GM12864 (cell line): ENCODE measurements at places on chromosomes 3 and 15.
A peak's percentile ranks its signal among the peaks of the same experiment; 100 is the strongest.

- DNase-seq = no peak
These were observed 32.3 kb downstream of the NKIRAS1 start for GRCh38 chr3:23884481-23884880.

DNA sequence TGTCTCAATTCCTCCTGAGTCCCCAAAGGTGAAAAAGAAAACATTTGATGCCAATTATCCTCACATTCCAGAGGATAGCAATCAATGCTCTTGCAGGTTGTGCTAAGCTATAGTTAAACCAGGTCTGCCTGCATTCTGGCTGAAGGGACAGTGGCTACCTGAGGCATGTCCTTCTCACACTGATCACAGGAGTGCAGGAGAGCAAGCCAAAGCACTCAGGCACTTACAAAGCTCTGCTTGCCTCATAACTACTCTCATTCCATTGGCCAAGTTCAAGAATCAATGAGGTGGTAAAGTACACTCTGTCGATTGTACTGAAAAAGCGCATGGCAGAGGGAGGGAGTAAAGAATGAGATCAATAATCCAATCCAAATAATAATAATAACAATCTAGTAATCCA is 342.0 kb upstream of the PPP2R3A start:
- DNase-seq = no peak

DNA sequence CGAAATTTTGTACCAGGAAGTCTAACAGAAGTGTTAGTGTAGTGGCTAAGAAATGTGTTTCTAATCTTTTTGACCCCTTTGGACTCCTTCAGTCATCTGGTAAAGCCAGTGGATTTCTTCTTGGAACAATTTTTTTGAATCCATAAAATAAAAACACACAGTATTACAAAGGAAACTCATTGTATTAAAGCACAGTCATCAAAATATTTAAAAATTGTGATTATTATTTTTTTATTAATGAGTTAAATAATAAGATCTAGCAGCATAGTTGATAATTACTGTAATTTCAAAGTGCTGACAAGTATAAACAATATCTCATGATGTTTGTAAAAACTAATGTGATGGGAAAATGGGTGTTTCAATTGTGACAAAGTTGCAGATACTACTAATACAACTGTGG is 72.2 kb upstream of the LRRC3B start:
- no peak for DNase-seq

DNA sequence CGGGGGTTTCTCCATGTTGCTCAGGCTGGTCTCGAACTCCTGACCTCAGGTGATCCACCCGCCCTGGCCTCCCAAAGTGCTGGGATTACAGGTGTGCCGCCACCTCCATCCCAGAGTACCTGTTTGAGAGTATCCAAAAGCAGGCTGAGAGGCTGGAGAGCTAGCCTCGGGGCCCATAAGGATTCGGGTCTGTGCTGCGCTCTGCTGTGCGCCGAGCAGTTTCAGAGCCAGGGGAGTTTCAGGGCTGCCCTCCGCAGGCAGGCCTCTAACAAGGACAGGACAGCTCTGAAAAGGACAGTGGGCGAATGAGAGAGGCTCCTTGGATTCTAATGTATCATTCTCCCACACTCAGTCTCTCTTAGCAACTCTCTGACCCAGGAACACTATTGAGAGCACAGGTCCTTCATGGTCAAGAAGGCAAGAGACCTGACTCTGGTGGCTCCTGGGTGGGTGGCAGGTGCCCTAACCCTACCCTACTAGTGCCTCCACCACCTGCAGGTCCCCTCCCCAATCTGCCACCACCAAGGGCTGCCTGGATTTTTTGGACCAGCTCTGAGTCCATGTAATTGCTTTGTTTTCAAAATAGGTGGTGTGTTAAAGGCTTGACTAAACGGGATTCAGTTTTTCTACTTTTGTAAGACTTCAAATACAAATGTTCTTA is 27.8 kb downstream of the MAGEF1 start:
- no peak for DNase-seq

GRCh38 chr3:42572278-42572677 is 9.5 kb downstream of the SEC22C start:
- no peak for DNase-seq

GRCh38 chr15:62792986-62793751 is 249.4 kb upstream of the TPM1 start:
- DNase-seq = no peak

DNA sequence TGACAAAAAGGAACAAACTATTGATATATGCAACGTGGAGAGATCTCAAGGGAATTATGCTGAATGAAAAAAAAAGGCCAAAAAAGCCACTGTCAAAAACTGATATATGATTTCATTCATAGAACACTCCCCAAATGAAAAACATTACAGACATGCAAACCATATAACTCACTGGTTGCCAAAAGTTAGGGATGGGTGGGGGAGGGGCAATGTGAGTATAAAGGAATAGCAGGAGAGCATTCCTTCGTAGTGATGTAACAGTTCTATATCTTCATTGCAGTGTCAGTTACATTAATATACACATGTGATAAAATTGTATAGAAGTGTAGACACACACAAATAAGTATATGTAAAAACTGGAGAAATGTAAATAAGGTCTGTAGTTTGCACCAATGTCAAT is 12.2 kb downstream of the GBE1 start:
- DNase-seq = no peak

DNA sequence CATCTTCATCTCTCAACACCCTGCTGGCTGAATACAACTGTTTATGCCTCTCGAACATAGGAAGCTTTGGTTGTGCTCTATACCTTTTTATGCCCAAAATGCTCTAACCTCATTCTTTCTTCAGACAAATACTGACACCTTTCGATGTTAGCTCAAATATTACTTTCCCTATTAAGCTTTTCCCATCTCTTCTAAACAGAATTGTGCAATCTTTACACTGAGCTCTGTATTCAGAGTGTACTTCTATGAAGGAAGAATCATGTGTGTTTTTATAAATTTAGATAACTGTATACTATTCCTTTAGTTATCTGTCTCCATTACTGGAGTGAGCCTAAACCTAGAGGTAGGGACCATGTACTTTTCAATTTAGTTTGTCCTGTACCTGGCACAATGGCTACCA is 1.6 kb downstream of the EFHB start:
- DNase-seq = no peak

GRCh38 chr3:159941038-159942000 is 47.3 kb upstream of the IL12A start:
- no peak for DNase-seq

DNA sequence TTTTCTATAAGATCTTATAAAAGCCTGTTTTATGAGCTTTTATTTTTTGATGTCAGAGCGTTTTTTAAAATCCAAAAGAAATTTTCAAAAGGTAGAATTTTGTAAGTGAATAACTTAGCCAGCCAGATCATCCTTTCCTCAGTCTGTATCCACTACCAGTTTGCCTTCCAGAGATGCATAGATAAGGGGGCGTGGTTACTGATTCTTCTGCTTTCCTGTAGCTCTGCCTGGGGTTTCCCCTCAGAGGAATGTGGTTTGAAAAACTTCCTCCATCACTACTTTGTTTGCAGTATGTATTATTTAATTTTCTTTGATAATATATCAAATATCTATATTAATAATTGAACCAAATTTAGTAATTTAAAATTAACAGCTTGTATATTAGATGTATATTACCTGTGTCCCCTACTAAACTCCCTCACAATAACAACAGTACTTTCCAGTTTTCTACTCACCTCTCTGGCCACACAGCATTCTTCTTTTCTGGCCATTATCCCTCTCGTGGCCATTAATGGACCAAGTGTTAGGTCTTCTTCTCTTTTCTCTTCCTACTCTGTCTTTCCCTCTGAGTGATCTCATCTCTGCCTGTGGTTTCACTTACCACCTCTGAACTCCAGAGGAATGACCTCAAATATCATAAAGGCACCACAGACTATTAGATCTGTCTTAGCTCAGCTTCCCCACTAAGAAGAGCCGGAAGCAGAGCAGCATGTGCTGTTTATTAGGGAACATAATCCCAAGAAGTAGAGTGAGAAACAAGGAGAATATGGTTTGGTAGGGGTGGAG is 239.7 kb downstream of the UBE2E2 start:
- DNase-seq = no peak

GRCh38 chr3:188067932-188068331 is 86.0 kb upstream of the LPP start:
- DNase-seq = no peak

GRCh38 chr3:122942239-122942638 is 85.3 kb downstream of the SEMA5B start:
- no peak for DNase-seq

DNA sequence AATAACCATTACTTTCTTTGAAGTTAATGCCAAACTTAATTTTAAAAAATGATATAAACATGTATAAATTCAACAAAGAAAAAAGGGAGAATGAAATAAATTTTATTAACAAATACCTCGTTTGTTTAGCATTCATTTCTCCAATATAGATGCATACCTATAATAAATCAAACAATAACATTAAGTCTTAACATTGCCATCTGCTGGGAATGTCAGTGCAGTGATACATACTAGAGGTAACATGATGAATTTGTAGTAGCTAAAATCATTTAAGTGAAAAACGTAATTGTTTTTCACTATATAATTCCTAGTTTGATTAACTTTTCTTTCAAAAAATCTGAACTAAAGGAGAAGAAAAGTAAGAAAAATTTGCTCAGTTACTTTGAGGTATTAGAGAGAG is 340.2 kb upstream of the CBLB start:
- DNase-seq = no peak

DNA sequence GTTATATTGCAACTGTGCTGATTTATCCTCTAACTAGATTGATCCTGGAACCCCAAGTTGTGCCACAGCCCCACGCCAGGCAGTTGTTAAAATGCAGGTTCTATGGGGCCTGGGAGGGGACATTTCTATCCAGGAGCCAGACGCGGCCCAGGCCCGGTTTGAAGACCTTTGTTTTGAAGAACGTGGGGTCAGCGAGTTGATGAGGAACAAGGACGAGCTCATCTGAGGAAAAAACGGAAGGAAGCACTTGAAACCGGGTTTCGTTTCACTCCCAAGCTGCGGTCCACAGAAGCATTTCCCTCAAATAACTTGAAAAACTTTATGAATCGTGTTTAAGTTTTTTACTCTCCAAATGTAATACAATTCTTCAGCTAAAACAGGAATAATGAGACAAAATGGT is 76.4 kb downstream of the CHSY1 start:
- DNase-seq = no peak

DNA sequence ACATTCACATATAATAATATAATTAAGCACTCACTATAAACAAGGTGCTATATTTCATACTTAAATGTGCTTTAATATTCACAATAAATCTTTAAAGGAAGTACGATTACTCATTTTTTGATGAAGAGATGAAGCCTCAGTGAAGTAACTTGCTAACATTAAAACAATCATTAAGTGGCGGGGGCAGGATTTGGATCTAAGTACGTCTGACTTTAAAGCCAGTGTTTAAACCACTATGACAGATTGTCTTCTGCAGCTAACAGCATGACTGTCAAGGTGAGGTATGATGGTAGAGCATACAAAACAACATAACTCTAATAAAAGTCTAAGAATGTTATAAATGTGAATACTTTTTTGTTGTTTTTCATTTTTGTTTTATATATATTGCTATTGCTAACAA is 862.1 kb downstream of the ROBO1 start:
- DNase-seq = no peak

- peak; percentile 38 for DNase-seq
These were observed 17.1 kb downstream of the TRAIP start for GRCh38 chr3:49839193-49839809.

DNA sequence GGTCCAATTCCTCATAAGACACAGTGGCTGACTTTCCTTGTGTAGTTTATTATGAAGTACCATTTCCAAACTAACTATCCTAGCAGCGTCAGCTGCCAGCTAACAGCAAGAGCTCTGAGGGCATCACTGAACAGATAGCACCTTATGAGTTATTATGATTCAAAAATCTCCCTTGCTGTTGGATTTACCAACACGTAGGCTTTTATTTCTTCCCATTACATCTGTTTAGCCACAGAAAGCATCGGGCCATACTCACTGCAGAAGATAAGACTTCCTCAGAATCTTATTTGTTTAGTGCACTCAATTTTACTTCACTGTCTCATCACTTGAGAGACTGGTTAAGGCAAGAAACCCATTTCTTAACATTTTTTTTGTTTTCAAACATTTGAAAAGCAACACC is 16.2 kb downstream of the CLDN1 start:
- no peak for DNase-seq

- DNase-seq = no peak
These were observed 1.6 kb upstream of the SMAD6 start for GRCh38 chr15:66700412-66700801.

GRCh38 chr3:38030126-38031021 is 932 bp upstream of the PLCD1 start:
- DNase-seq = no peak

- DNase-seq = no peak
These were observed 24.1 kb downstream of the TMEM40 start for GRCh38 chr3:12734960-12735359.

GRCh38 chr3:117898722-117899522 is 1135.7 kb downstream of the IGSF11 start:
- no peak for DNase-seq

DNA sequence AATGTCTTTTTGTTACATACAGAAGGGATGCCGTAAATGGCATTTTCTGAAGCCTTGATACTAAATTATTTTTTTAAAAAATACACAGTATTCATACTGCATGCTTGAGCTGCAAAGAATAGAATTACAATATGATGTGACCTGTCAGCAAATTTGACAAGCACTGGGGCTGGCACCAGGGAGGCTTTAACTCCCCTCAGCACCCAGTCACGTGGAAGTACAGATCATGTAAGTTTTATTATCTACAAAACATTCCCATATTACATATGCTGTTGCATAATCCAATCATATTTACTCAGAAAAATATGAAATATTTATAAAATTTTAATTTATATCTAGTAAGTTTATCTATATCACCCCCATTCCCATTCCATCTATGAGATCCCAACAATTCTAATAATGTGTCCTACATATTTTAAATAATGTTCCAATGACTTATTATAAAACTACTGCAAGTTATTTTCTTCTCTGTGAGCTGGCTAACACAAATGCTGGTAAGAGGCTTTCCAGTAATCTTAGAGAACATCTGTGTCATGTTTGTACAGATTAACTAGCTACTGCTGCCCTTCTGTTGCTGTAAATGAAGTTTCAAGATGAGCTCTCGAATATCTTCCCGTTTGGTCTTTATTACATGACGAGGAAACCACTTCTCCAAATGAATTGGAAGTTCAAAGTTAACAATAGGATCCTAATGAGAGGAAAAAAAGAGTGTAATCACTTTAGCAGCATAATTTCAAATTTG is 5.2 kb upstream of the IMPG2 start:
- DNase-seq = no peak

DNA sequence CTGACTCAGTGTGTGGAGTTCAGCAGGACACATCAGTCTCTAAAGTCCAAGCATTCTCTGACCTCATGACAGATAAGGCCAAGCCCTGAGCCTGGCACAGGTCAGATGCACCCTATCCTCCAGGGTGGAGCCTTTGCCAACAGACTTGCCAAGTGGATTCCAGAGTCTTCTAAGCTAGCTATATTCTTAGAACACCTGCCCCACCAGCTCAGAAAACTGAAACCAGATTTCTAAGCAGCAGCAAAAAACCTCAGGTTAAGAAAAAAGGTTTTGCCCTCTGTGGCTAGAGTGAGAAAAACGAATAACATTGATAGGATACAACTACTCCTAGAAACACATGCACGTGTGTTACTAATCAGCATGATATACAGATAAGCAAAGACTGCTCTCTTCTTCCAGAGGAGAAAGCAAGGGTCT is 11.6 kb downstream of the RMDN3 start:
- no peak for DNase-seq
